ENCODE measurements at places on chromosomes 2 and 18.

GRCh38 chr2:29431485-29431884 is 316.3 kb downstream of the CLIP4 start:
- no peak for DNase-seq

GRCh38 chr18:12907258-12907925 is 23.4 kb upstream of the PTPN2 start:
- DNase-seq = peak; percentile 80

- DNase-seq = no peak
These were observed 4.0 kb downstream of the GKN2 start for GRCh38 chr2:68948710-68949109.

- DNase-seq = no peak
These were observed 13.2 kb upstream of the SCYGR5 start for GRCh38 chr2:227653419-227653818.

DNA sequence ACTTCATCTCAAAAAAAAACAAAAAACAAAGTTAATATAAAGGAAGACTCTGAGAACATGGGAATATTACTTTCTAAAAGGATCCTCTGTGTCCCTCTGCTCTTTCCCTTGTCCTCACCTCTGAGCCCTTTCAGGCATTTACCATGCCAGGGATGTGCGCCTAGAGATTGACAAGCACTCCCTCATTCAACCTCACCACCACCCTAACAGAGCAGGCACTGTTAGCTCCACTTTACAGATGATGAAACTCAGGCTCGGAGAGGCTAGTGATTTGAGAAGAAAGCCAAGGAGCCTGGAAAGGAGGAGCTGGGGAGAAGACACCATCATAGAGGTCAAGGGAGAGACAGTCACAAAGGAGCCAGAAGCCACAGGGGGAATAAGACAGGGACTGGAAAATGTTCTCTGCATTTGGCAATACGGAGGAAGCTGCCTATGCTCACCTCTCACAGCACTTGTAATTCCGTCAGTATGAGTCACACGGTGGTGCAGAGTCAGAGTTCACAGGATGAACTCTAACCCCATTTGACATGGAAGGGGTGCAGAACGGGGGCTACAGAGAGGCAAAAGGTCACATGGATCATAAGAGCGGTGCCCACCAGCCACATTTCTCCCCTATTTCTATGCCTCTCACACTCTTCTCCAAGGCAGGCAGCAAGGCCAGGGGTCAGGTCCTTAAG is 101.8 kb upstream of the NFU1 start:
- DNase-seq = no peak

DNA sequence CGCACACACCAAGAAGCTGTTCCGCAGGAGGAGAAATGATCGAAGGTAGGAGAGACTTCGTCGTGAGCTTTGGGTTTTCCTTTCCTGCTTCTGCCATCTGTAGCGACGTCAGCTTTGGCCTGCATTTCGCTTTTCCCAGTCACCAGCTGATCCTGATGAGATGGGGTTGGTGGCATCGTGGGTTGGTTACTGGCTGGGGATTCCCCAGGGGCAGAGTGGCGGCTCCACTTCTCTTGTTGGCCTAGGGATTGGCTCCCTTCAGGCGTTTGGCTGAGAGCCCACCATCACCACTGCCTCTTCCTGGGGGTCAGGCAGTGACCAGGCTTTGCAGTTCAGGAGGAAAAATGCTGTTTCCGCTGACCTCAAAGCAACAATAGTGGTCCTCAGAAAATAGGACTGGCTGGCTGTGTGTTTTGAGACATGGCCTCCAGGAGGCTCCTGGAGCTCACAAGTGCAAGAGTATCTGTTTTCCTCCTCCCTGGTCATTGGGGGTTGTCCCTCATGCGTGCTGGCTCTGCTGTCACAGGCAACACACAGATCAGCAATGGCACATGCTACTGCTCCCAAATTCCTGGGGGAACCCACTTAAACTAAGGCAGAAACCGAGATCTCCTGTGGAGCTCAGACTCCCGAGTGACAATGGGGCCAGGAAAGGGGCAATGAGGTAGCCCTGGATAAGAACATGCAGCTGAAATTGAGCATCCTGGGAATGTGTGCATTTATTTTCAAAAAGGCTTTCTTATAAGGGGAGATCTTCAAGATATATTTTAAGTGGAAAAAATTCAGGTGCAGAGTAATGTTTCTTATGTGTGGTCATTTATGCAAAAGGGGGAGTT is 173.0 kb downstream of the CTIF start:
- DNase-seq = peak; percentile 60

- no peak for DNase-seq
These were observed 254.9 kb downstream of the NDUFA10 start for GRCh38 chr2:239770246-239770639.

- no peak for DNase-seq
These were observed 57.8 kb downstream of the PDE1A start for GRCh38 chr2:182368996-182369395.

- peak; percentile 28 for DNase-seq
These were observed at the start of gene LAMA3 for GRCh38 chr18:23689031-23689615. LAMA3 (plus strand) TSS chr18:23689453; CDS start chr18:23689684, 231 bp downstream.

DNA sequence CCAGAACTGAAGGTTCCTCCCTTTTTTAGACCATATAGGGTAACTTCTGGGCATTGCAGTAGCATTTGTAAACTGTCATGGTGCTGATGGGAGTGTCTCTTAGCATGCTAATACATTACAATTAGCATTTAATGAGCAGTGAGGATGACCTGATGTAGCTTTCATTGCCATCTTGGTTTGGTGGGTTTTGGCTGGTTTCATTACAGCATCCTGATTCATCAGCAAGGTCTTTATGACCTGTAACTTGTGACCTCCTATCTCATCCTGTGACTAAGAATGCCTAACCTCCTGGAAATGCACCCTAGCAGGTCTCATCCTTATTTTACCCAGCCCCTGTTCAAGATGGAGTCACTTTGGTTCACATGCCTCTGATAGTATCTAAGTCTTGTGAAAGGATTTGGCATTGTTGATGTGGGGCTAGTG is 159.0 kb downstream of the TMX3 start:
- DNase-seq = no peak

- DNase-seq = no peak
These were observed 155.0 kb upstream of the PXDN start for GRCh38 chr2:1899396-1899730.

DNA sequence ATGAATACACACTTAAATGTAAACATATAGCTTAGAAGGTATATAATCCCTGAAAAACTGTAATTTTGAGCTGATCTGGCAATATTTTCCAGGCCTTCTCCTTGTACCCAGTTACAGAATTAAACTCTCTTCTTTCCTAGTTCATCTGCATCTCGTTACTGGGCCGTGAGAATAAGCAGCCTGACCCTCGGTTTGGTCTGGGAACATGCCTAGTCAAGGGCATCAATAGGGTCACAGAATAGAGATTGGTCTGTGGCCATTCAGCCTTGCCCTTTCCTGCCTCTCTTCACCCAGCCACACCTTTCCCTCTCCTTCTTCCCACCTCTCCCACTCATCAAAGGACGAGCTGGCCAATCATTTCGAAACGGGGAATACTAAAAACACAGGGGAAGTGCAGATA is 27.3 kb downstream of the SULT1C2 start:
- no peak for DNase-seq

- DNase-seq = peak; percentile 66
These were observed 31.0 kb downstream of the TANC1 start for GRCh38 chr2:158999458-158999857.

DNA sequence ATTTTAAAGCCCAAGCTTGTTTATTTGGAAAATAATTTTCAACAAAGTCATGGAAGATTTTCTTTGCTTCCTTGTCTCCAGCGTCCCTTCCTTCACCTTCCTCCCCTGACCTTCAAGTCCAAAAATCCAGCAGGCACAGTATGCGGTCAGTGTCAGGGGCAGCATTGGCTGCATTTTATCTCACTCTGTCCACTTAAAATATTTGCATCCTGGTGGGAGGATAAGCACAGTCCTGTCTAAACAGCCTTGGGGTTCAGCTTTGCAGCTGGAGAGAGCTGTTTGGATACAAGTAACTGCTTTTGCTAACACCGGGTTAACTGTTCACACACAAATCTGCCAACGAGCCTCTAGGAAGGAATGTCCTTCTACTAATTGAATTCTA is 318.1 kb downstream of the PDE11A start:
- peak; percentile 33 for DNase-seq

- DNase-seq = no peak
These were observed 59.8 kb downstream of the TSN start for GRCh38 chr2:121815216-121815615.

GRCh38 chr18:35051641-35052377 is 10.6 kb downstream of the MAPRE2 start:
- DNase-seq = peak; percentile 32

DNA sequence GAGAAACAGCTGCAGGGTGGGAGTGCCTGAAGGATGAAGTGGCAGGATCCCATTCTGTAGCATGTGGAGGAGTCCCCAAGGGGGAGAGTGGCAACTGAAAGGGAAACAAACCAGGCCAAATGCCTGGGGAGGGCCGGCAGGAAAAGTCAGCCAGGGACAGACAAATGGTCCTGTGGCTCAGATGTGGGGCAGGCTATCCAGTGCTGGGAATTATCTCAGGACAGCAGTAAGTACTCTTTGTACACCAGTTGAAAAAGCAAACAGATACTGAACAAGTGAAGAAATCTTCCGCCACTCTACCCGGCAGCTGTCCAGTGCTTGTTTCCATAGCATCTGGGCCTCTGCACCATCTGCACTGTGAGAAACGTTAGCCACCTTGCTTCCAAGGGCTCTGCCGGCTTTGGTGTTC is 408.9 kb downstream of the LRATD1 start:
- DNase-seq = peak; percentile 23

DNA sequence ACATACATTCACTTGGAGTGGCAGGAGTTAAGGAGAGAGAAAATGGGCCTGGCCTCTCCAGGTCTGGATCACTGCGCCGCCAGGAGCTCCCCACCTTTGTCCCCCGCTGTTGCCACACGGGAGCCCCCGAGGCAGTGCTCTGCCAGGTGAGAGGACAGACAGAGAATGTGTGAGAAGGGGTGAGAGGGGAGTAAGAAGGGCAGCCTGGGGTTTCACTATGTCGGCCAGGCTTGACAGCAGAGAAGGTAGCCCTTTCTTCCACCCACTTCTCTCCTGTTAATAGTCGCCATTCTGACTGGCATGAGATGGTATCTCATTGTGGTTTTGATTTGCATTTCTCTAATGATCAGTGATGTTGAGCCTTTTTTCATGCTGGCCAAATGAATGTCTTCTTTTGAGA is 26.2 kb upstream of the ARHGEF4 start:
- no peak for DNase-seq
